ENCODE measurements at places on chromosomes 12 and 14.

DNA sequence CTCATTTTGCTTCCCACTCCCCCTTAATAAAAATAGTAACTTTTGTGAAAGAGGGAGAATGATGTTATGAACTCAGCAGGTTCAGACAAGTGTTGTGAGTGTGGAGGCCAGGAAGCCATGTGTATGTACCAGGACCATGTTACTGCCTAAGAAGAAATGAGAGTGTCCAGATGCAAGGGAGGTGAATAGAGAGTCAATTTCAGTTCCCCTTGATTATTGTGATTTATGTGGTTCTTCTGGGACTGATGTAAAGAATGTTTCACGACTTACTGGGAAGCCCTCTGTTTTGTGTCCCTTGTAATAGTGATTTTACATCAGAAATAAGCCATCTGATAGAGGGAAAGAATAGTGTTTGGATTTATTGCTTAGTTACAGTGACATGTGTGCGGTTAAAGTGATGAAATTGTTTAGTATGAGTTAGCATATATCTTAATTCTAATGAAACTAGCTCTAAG lies 32.5 kb downstream of the FBXO34 start:
- H3K27ac ChIP-seq = no peak overlapping the region
- H3K4me1 ChIP-seq = peaks cover 37% of the 10 kb centered on the region
- H3K4me3 ChIP-seq = no peak overlapping the region

DNA sequence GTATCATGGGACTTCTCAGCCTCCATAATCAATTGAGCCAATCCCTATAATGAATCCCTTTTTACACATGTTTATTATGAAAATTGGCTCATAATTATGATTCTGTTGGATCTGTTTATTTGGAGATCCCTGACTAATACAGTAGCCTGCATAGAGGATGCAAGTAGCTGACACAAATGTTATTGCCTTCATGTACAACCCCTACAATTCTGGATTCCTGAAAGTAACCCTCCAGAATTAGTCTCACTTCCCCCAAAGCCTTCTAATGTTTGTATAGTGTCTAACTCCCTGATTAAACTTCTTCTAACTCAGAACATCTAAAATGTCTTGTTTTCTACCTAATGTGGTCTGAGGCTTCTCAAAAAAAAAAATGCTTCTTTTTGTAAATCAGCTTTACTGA lies 6.6 kb upstream of the SMIM10L1 start:
- peaks cover 5% of the 10 kb centered on the region for H3K4me1 ChIP-seq
- H3K27ac ChIP-seq = no peak overlapping the region
- no peaks in the 10 kb centered on the region for H3K36me3 ChIP-seq

DNA sequence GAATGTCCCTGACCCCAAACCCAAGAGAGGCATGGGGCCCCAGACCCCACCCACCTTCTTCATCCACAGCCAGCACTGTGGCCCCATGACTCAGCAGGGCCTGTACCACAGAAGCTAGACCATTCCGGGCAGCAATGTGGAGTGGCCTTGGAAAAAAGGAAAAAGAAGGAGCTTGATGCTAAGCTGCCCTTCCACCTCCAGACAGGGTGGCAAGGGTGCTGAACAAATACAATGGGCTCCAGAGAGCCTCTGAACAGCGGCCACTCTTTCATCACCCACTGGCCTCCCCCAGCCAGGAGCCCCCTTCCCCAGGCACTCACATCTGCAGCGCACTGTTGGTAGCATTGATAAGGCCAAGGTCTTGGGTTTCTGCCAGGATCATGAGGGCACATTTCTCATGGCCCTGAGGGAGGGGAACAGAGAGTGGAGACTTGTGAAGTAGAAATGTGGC lies 13.9 kb downstream of the SLC39A5 start:
- no peaks in the 10 kb centered on the region for H3K27me3 ChIP-seq
- H3K4me1 ChIP-seq = no peaks in the 10 kb centered on the region
- DNase-seq = no peak

GRCh38 chr12:7068240-7068993 lies 7.9 kb downstream of the C1S start:
- no peak overlapping the region for H3K4me3 ChIP-seq
- peaks cover 43% of the 10 kb centered on the region for H3K36me3 ChIP-seq
- no peak for DNase-seq
- no peaks in the 10 kb centered on the region for H3K4me1 ChIP-seq
- H3K27ac ChIP-seq = peak overlapping the region; percentile 40
- no peaks in the 10 kb centered on the region for H3K27me3 ChIP-seq

DNA sequence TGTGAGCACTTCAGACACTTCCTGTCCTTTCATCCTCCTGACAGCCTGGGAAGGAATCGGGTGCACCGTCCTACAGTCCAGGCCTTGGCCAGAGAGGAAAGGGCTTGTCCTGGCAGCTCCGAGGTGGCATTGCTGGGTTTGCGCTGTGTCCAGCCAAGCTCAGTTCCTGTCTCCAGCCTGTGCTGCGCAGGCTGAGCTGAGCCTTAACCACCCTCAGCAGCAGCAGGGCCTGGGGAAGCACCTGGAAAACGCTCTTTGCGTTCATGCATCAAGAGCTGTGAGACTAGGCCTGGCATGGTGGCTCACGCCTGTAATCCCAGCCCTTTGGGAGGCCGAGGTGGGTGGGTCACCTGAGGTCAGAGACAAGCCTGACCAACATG lies 33.7 kb upstream of the EML1 start:
- H3K4me3 ChIP-seq = no peak overlapping the region
- H3K27ac ChIP-seq = peak overlapping the region; percentile 11
- no peak for DNase-seq
- H3K4me1 ChIP-seq = peaks cover 36% of the 10 kb centered on the region
- H3K36me3 ChIP-seq = no peaks in the 10 kb centered on the region
- no peaks in the 10 kb centered on the region for H3K27me3 ChIP-seq

DNA sequence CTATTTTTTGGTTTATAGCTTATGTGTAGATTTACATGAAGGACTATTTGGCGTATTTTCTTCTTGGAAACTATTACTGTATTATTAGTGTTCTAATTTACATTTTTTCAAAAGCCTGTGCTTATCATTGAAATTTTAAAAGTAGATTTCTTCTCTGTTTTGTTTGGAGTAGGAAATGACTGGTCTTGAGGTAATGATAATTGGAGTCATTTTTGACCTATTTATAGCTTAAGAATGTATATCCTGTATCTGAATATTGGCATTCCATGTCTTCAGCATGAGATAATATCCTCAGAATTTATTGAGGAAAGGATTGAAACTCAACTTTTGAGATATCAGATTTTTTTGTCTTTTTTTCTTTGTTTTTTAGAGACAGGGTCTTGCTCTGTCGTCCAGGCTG lies 193.4 kb downstream of the ERC1 start:
- no peaks in the 10 kb centered on the region for H3K4me1 ChIP-seq
- no peak overlapping the region for H3K27ac ChIP-seq
- no peaks in the 10 kb centered on the region for H3K27me3 ChIP-seq
- DNase-seq = no peak
- H3K4me3 ChIP-seq = no peak overlapping the region
- H3K36me3 ChIP-seq = peaks cover 3% of the 10 kb centered on the region

DNA sequence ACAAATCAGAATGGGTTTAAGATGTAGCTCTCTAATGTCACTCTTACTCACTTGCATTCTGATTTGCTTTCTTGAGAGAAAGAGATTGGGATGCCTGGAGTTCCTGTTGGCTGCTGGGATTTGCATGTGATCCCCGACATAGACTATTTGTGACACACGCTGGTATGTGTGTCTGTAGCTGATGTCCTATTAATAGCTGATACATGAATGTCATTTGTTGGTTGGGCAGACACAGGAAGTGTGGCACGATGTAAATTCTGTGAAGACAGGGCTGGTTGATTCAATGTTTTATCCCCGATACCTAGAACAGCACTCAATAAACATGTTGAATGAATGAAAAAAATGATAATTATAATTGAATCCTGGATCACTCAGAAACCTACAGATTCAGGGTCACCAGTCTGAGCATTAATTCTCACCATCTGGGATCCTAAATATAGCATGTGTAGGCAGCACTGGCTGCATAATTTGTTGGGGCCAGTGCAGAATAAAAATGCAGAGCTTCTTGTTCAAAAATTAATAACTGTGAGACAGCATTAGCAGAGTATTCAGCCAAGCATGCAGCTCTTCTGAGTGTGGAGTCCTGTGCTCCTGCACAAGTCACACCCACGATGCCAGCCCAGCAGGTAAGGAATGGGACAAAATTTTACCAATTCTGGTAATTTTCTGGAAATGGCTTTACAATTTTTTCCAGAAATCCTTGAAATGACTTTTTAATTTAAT lies 35.5 kb upstream of the SOCS2 start:
- peaks cover 5% of the 10 kb centered on the region for H3K4me1 ChIP-seq
- DNase-seq = no peak
- H3K36me3 ChIP-seq = no peaks in the 10 kb centered on the region
- no peak overlapping the region for H3K27ac ChIP-seq

- no peaks in the 10 kb centered on the region for H3K36me3 ChIP-seq
- H3K4me3 ChIP-seq = no peak overlapping the region
- H3K27me3 ChIP-seq = no peaks in the 10 kb centered on the region
- no peak overlapping the region for H3K27ac ChIP-seq
Measured at GRCh38 chr12:105076098-105076497, 8.2 kb downstream of the ALDH1L2 start.

GRCh38 chr14:61475316-61475715 lies 153.9 kb downstream of the PRKCH start:
- H3K4me1 ChIP-seq = peaks cover 49% of the 10 kb centered on the region
- H3K27me3 ChIP-seq = no peaks in the 10 kb centered on the region
- no peaks in the 10 kb centered on the region for H3K36me3 ChIP-seq
- peak overlapping the region; percentile 77 for H3K27ac ChIP-seq
- no peak for DNase-seq

GRCh38 chr14:21069388-21070082 lies 569 bp upstream of the ARHGEF40 start:
- peak overlapping the region; percentile 88 for H3K27ac ChIP-seq
- H3K27me3 ChIP-seq = no peaks in the 10 kb centered on the region
- H3K36me3 ChIP-seq = peaks cover 8% of the 10 kb centered on the region
- peaks cover 27% of the 10 kb centered on the region for H3K4me1 ChIP-seq
- peak overlapping the region; percentile 84 for H3K4me3 ChIP-seq

DNA sequence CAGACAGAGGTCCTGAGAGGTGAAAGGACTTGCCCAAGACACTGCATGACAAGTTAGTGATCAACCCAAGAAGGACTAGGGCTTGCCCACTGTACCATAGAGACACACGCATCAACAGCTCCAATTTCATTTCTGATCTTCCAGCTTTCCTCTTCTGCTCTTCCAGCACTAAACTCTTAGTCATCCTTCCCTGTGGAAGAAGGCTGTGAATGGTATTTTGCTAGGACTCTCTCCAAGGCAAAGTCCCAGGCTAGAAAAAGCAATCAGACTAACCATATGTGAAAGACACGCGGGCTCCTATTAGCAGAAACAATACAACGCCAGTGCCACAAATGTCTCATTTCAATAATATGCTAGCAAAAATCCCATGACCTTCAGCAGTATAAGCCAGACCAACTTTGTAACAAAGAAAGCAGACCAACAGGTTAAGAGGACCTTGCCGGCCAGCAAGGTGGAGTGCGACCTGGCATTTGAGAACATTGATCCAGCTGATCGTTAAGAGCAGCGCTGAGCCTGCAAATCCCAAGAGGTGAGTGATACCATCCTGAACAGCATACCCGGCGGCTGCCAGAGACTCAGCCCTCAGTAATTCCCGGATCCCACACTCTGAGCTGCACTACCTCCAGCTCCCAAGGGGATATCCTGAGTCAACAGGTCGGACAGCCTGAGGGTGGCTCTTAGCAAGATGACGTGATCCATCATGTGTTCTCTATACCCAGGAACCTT lies 132.5 kb downstream of the FOXN3 start:
- H3K27ac ChIP-seq = peak overlapping the region; percentile 59
- H3K4me1 ChIP-seq = peaks cover 7% of the 10 kb centered on the region
- no peaks in the 10 kb centered on the region for H3K27me3 ChIP-seq
- H3K4me3 ChIP-seq = peak overlapping the region; percentile 22

GRCh38 chr14:75770635-75771034 lies 109.6 kb downstream of the TTLL5 start:
- no peak overlapping the region for H3K4me3 ChIP-seq
- peaks cover 4% of the 10 kb centered on the region for H3K36me3 ChIP-seq
- peaks cover 24% of the 10 kb centered on the region for H3K4me1 ChIP-seq
- no peak overlapping the region for H3K27ac ChIP-seq
- DNase-seq = no peak

GRCh38 chr12:48032597-48032996 lies 28.3 kb upstream of the COL2A1 start:
- H3K4me3 ChIP-seq = no peak overlapping the region
- no peak for DNase-seq
- H3K27me3 ChIP-seq = no peaks in the 10 kb centered on the region
- H3K27ac ChIP-seq = no peak overlapping the region

- no peaks in the 10 kb centered on the region for H3K27me3 ChIP-seq
- H3K4me3 ChIP-seq = peak overlapping the region; percentile 87
- no peak for DNase-seq
- peak overlapping the region; percentile 77 for H3K27ac ChIP-seq
Measured at GRCh38 chr12:122079033-122079531, 526 bp downstream of the MLXIP start.

DNA sequence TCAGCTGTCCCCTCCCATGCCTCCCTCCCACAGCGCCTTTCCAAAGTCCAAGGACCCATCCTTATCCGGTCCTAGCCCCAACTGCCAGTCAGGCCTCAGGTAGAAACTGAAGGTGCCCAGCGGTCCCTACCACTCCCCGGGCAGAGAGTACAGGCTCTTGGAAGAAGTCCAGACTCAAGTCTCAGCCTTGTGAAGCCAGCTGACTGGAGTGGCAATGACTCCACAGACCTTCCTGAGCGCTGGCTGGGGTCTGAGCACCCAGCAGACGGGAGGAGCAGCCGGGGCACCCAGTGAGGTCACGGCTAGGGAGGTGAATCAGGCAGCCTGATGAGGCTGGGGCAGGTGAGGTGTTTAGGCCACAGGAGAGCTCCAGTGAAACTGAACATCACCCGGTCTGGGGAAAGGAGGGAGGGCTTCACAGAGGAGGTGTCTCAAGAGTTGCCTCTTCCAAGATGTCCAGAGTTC lies 60.0 kb downstream of the ITPK1 start:
- H3K36me3 ChIP-seq = no peaks in the 10 kb centered on the region
- no peak overlapping the region for H3K4me3 ChIP-seq
- H3K27me3 ChIP-seq = no peaks in the 10 kb centered on the region

DNA sequence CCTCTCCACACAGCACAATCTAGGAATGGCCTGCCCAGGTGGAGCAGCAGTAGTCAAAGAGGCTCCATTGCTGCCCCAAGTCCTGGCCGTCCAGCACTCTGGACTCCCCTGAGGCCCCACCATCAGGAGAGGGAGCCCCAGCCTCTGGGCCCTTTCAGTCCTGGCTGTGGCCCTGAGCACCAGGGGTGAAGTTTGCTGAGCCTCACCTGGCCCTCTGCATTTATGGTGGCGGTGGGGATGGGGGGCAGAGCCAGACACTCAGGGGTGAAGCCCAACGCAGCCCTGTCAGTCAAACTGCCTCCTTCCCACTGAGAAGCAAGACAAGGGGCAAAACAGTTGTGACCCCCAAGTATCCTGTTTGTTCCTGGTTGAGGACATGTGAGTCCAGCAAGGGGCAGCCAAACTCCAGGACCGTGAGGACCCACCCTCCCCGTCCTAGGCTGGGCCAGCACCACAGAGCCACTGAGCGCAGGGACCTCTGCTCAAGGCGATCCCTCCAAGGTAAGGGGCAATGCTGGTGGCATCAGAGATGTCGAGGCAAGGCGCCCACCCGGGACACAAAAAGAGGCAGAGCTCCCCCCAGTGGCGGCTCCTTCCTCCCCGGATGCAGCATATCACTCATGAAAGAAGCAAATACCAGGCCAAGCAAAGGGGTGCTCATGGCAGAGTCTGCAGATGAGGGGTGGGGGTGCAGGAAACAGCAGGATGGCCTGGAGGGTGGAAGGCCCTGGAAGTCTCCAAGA lies 4.8 kb upstream of the AMN start:
- no peak overlapping the region for H3K4me3 ChIP-seq
- no peak overlapping the region for H3K27ac ChIP-seq
- H3K27me3 ChIP-seq = no peaks in the 10 kb centered on the region
- no peak for DNase-seq
- peaks cover under 1% of the 10 kb centered on the region for H3K4me1 ChIP-seq
